ENCODE measurements at places on chromosomes 16 and 17.

DNA sequence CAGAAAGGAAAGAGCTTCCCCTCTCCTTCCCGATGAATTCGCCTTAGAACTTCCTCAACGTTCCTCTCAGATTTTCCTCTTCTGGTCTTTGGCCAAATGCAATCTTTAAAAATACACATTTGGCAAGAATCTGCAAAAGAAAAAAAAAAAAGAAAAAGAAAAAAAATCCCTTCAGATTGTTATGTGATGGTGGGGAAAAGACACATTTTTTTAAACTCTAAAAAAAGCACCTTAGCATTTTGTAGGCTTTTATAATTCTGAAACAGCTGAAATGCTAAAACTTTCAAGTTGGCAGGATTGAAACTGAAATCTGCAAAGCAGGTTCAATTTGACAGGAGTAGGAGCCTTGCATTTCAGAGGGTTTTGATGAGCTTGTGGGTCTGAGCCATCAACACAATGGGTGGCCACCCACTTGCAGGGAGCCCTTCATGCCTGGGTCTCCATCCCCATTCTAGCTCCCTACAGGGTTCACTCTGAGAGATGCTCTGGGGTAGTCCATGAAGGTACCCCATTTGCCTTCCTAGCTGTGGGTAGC is 33.1 kb downstream of the CACNG3 start:
- DNase-seq, result no peak

DNA sequence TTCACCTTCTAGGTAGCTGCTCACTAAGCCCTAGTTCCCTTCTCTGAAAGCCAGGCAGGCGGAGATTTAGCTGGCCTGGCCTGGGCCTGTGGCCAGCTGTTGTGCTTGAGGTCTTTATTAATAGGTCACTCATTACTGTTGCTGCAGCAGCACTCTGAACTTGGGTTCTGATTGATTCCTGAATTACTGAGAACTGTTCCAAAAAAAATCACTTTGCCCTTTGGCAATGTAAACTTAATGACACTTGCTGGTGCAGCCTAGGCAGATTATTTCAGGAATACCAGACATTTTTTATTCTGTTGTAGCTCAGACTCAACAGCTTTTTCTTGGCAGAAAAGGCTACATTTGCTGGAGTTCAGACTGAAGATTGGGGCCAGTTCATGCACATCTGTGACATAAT is 2.7 kb downstream of the TOM1L1 start:
- DNase-seq, result no peak

GRCh38 chr17:72393553-72393952 is 272.7 kb downstream of the SOX9 start:
- DNase-seq, result no peak

- DNase-seq, result no peak
These were observed 9.6 kb downstream of the MT1X start for GRCh38 chr16:56691885-56692284.

DNA sequence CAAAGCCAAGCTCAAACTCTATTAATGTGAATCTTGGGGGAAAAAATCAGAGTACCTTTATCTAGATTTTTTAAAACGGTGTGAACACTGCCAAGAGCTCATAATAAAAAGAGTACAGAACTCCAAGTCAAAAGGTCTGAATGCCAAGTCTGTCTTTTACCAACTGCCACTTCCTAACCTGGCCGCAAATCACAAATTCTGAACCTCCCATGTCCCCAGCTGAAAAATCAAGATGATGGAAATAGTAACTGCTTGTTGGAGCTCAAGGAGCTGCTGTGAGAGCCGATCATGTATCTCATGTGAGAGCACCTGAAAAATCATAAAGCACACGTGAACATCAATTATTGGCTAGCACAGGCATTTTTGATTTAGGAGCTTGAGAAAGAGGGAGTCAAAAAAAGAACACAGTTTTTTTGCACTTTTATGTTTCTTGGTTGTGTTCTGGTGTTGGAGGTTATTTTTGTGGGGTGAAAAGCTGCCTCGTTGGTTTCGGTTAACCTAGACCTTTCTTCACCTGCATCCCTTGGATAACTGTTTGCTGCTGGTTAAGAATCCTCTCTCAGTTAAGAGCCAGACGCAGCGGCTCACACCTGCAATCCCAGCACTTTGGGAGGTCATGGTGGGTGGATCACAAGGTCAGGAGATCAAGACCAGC is 50.5 kb downstream of the GAS7 start:
- no peak for DNase-seq

- DNase-seq, result no peak
These were observed 2.3 kb downstream of the FDXR start for GRCh38 chr17:74870512-74870911.

- DNase-seq, result no peak
These were observed 167.4 kb downstream of the PITPNC1 start for GRCh38 chr17:67544364-67544955.

DNA sequence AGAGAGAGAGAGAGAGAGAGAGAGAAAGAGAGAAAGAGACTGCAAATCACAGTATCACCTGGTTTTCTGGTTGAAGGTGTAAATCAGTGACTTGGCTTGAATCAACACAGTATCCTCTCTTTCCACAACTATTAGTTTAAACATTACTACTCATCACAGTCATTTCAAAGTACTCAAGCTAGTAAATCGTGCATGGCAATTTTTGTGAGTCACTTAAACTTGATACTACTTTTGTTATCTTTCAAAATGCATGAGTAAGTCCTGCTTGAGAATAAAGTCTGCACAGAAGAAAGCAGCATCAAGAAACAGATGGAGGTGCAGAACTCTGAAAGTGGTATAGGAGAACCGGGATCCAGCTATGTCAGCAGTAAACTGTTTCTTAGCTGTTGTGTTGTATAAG is 535.4 kb downstream of the CDH8 start:
- DNase-seq, result no peak

GRCh38 chr16:67917852-67918236 is 13.8 kb downstream of the CTRL start:
- no peak for DNase-seq

- no peak for DNase-seq
These were observed 10.8 kb upstream of the SMARCD2 start for GRCh38 chr17:63853260-63853659.

GRCh38 chr16:56319376-56319775 is 106.0 kb downstream of the AMFR start:
- no peak for DNase-seq

DNA sequence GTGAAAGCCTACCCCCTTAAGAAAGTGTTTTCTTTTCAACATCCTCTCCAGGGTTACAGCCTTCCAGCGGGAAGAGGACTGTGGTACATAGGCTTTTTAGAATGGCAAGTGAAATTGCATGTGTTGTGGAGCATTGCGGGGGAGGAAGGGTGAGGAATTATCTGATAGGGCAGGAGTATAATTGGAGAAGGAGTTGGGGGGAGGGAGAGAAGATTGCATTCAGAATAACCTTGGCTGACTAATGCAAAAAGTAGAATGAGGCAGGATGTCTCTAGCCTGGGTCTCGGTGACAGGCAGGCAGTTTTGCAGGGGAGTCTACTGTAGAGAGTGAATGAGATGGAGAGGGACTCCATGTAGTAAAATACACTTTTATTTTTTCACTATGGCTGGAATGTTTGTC is 2.4 kb upstream of the CDH8 start:
- no peak for DNase-seq

GRCh38 chr17:76268991-76269981 is 4.1 kb downstream of the UBALD2 start:
- no peak for DNase-seq

GRCh38 chr16:47258874-47259461 is 115.2 kb upstream of the NETO2 start:
- no peak for DNase-seq

- DNase-seq, result peak; percentile 66
These were observed at the start of gene CCR7 for GRCh38 chr17:40564883-40565768. TSS of gene CCR7 (minus strand) at chr17:40565472. CDS start at chr17:40565409, 63 bp downstream.

GRCh38 chr16:383326-384051 is 1.7 kb upstream of the PGAP6 start:
- no peak for DNase-seq

DNA sequence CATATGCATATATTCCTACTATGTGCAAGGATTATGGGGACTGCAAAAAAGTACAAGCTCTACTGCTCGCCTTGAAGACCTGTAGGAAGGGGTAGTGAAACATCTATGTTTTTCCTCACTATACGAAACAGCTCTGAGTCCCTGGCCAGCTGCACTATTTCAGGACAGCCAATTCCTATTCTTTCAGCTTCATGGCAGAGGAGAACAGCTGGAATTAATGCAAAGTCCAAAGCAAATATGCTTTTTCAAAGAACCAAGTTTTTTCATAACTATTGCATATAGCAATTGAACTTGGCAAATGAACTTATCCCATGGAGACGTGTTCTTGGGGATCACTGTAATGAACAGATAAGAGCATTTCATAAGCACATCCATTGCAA is 122.3 kb downstream of the SPACA3 start:
- DNase-seq, result no peak

- no peak for DNase-seq
These were observed 2.3 kb downstream of the SPACA3 start for GRCh38 chr17:32993977-32994376.

DNA sequence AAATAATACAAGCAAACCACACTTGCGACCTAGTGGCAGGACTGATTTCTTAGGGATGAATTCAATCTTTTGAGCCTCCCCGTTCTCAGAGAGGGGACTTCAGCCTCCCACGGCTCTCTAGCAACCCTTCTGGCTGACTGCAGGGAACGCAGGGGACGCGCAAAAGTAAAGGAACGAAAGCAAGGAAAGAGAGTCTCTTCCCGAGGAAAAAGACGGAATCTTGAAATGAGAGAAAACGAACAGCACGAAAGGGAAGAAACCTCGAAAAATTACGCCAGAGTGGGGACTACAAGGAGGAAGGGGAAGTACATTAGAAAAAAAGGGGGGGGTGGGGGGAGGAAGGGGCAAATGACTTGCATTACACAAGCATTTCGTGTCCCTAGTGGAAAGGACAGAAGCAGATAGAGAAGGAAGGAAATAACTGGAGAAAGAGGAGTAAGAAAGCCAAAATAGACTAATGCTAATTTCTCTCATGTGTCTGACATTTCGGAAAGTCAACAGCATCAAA is 1.2 kb downstream of the GRB2 start:
- no peak for DNase-seq

DNA sequence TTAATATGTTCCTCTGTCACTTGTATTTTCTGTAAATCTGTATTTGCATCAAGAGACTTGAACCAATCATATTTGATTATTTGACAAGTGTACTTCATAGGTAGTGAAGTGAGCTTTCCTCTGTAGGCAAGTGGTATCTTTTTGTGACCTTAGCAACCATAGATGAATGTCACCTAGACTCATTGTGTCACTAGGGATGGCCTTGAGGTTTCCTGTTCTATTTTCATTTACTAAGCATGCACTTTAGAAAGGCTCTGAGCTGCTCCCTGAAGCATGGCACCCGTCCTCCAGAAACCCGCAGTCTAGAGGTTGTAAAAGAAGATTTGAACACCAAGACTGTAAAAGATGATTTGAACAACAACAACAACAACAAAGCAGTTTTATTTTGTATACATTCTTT is 151.7 kb downstream of the PRKCB start:
- no peak for DNase-seq

GRCh38 chr17:34760931-34761495 is 181.6 kb downstream of the TMEM132E start:
- DNase-seq, result no peak

GRCh38 chr16:19835968-19836421 is 48.7 kb downstream of the GPRC5B start:
- no peak for DNase-seq

GRCh38 chr16:3906363-3906762 is 25.9 kb upstream of the CREBBP start:
- DNase-seq, result no peak

DNA sequence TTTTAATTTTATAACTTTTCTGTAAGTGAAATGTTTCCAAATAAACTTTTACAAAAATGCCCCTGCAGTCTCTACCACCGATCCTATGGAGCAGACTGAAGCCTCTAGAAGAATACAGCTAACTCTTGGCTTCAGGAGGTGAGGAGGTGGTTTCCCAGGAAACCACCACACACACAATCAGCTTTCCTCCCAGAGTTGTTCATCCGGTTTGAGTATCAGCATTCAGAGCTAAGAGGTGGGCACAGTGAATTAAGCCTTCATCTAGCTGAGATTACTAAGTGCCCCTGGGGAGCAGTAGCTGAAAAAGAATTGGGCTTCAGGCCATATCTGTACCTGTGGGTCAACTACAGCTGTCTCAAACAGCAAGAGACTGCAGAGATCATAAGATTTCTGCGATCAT is 139.7 kb downstream of the AATF start:
- no peak for DNase-seq

- DNase-seq, result no peak
These were observed 140.7 kb downstream of the SDK2 start for GRCh38 chr17:73503560-73503959.

DNA sequence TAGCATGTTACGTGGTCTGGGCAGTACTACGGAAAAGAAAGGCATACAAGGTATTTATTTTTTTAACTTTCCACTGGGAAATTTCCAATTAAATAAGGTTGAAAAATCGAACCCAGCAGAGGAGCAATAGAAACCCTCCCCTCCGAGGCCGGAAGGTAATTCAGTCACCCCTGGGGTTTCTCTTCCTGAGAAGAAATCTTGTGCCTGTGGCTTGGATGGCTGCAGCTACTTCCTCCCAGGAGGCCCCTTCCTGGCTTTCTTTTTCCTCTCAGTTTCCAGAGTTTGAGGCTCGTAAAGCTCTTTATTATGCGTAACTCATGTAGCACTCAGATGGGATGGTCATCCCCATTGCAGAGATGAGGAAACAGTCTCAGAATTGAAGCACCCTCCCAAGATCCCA is 140.3 kb downstream of the ASIC2 start:
- no peak for DNase-seq

DNA sequence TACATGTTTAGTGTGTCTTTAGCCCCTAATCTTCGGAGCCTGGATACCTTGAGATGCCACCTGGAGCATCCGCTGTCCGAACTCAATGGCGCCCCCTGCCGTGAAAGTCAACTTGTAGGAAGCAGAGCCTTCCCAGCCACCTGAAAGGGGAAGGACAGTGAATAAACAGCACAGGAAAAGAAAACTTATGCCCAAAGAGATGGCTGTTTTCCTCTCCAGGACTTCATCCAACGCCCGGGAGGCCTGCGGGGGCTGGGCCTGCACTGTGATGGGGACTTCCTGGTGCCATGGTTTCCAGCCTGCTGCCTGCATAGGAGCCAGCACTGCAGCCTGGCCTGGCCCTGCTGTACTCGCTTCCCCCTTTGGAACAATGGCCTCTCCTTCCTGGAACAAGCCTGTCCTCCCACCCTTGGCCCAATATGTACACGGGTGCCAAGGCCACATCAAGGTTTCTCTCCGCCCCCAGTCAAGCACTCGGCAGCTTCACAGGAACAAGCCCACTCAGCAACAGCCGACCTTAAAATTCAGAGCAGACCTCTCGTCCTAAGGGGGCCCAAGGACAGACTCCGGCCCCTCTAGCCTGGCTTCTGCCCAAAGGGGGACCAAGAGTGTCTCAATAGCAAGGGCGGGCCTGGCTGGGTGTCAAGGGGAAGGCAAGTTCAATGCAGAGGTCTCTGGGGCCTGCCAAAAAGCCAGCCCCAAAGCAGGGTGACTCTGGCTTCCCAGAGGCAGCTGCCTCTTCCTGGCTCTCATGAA is 4.5 kb upstream of the UNC13D start:
- DNase-seq, result peak; percentile 77

DNA sequence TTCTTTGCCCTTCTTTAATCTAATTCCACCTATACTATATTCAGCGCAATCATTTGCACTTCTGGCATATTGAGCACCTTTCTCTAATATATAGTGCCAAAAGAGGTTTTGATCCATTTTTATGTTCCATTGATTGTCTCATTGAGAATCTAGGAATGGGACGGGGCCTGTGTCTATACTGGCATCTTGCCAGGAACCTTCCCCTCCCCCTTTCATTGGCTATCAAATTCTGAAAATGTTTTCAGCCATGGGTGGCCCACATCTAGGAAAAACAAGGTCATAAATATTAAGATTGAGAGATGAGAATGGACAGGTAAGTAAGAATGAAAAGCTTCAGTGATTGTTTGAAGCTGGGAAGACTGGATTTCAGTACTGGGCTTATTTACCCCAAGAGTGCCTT is 159.9 kb downstream of the FTO start:
- DNase-seq, result no peak
